ENCODE measurements at places on chromosomes 3 and 15.

GRCh38 chr3:30951826-30952225 lies 57.4 kb upstream of the GADL1 start:
- no peak for DNase-seq

- no peak for DNase-seq
Observed at GRCh38 chr3:53490459-53490968, 3.9 kb upstream of the CACNA1D start.

DNA sequence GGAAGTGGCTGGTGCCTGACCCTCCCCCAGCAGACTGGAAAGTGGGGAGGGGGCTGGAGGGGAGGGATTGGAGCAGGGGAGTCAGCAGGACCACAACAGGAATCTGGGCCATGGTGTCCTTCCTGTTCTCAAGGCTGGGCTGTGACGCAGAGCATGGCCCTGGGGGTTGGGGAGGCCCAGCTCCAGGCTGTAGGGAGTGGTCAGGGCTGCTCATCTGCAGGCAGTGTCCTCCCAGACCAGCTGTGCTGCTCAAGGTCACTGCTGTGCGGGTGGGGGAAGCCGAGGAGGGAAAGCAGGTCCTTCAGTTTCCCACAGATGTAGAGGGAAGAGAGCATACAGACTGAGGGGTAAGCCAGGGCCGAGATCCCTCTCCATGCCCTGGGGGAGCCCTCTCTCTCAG lies 40.7 kb downstream of the CYP11A1 start:
- DNase-seq = no peak

- DNase-seq = no peak
Observed at GRCh38 chr3:55519019-55519418, 31.9 kb upstream of the WNT5A start.

GRCh38 chr15:58252586-58253323 lies 114.6 kb downstream of the AQP9 start:
- no peak for DNase-seq

- DNase-seq = no peak
Observed at GRCh38 chr3:195170496-195170895, 100.5 kb downstream of the XXYLT1 start.

DNA sequence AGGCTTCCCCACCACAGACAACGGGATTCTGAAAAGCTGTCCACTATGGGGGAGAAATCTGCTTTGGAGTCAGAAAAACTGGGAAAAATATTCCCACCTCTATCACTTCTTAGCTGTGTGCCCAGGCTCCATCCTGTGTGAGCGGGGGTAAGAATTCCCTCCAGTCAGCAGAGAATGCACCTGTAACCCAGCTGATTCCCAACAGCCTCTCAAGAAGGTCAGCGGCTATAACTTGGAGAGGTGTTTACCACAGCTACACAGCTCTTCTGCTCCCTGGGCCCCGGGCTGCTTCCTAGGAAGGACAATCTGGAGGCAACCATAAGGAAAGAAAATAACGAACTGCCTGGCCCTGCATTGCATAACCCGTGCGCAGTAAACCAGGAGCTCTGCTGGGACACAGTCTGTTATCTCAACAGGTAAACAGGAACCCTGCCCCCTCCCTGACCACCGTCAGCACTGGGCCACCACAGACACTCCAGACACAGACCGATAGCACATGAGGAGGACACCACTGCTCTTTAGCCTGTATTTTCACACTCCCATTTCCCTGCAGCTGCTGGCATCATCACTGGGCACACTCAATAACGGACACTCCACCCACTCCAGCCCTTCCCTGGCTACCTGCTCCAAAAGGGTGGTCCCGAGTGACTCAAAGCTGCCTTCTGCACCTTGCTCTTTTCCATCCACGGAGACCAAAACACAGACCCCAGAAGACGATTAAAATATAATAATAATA lies 2.1 kb downstream of the RAB43 start:
- DNase-seq = no peak

DNA sequence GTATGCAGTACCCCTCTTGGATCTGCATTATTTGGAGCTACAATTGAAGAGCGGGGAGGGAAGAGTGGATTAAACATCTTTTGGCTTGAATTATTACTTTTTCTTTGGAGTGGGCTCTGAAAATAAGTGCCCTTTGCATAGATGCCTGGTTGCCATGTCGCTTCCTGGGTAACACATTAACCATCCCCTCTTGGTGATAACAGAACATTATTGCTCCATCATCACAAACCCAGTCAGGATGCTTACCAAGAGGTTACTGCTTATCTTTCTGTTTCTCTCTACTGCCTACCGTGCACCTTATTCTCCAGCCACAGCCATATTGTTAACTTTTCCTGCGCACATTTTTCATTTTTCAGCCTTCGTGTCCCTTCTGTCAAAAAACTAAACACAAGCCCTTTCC lies 42.7 kb upstream of the CLRN1 start:
- DNase-seq = no peak

GRCh38 chr3:101072300-101072699 lies 79.1 kb upstream of the ABI3BP start:
- DNase-seq = no peak

GRCh38 chr15:70362886-70363285 lies 265.2 kb upstream of the TLE3 start:
- peak; percentile 7 for DNase-seq

DNA sequence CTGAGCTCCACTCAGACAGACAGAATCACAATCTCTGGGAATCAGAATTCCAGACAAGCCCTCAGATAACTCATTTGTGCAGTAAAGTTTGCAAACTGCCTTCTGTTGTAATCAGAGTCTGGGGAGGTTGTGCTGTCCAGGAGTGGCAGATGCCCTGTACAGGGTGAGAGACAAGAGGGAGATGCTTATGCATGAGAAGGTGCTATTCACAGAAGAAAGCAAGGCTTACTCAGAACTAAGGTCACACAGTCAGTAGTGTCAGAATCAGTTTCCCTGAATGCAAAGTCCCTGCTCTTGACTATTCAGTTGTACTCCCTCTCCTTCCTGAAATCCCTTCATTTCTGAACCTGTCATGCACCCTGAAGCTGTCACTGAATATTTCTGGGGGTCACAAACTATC lies 43.7 kb downstream of the SRPRB start:
- no peak for DNase-seq

DNA sequence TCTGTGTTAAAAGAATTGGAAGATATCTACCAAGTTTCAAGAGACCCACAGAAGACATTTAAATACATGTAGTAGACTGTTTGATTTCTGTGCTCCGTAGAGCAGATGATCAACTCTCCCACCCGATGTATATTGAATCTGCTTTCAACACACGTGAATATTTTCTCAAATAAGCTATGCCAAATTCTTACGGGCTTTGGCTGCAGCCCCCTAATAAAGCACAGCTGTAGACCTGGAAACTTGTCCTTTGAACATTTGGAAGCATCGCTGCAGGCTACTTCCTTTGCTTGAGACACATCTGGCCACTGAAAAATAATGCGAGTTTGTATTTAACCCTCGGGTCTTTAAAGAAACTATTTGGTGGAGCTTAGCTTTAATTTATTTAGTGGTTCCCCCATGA lies 98.3 kb upstream of the SELENOK start:
- DNase-seq = no peak

GRCh38 chr3:48142316-48142870 lies 45.8 kb downstream of the CDC25A start:
- no peak for DNase-seq

GRCh38 chr3:104632521-104632920 lies 734.2 kb upstream of the ALCAM start:
- DNase-seq = no peak

- no peak for DNase-seq
Observed at GRCh38 chr3:38651153-38651789, 1.8 kb upstream of the SCN5A start.

GRCh38 chr3:5010706-5011554 lies 31.7 kb downstream of the BHLHE40 start:
- no peak for DNase-seq

- DNase-seq = no peak
Observed at GRCh38 chr15:39919411-39919747, 687 bp downstream of the GPR176 start.

GRCh38 chr3:54530944-54531343 lies 396.9 kb downstream of the LRTM1 start:
- DNase-seq = no peak

DNA sequence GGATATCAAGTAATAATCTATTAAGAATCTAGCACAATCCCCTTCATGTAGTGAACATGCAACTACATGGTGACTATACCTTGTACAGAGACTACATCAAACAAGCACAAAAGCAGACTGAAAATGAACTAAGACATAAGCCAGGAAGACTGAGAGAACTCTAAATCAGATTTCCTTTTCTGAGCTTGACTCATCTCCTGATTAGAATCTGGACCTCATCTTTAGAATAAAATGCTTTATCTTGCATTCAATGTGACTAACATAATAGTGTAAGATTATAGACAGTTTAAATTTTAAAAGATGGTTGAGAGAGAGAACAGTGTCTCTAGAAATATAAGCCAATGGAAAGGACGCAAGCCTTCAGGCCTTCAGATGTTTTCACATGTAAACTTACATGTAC lies 17.5 kb upstream of the PKM start:
- DNase-seq = no peak

DNA sequence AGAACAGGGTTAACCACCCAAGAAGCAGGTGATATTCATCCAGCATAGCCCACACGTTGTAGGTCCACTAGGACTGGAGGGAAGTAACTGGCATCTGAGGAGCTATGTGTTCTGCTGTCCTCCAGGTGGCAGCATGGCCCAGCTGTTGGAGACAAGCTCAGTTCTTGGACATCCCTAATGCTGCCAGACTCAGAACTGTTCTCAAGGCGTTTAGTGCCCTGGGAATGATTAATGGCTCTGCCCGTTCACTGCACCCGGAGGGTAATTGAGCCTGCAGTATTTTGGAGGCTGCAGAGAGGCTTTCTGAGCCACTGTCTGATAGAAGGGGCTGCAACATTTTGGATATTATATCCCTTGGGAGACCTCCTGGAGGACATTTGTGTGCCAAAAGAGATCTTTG lies 521.3 kb upstream of the SEMA6D start:
- peak; percentile 58 for DNase-seq

- no peak for DNase-seq
Observed at GRCh38 chr15:94125156-94125555, 106.2 kb upstream of the MCTP2 start.

DNA sequence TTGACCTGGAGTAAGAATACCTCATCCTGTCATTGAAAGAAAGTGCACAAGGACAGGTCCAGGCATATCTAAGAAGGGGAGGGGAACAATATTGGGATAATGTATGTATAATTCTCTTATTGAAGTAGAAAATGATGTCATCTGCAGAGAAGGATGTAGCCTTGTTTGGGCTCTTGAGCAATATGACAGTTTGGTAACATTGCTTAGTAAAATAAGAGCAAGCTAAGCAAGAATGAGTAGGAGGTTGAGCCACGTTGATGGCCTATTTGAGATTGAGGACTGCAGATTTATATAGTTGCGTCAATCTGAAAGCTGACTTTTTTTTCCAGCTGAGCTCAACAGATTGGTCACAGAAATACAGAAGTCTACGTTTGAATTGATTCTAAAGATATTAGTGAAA lies 145.2 kb downstream of the FILIP1L start:
- no peak for DNase-seq

DNA sequence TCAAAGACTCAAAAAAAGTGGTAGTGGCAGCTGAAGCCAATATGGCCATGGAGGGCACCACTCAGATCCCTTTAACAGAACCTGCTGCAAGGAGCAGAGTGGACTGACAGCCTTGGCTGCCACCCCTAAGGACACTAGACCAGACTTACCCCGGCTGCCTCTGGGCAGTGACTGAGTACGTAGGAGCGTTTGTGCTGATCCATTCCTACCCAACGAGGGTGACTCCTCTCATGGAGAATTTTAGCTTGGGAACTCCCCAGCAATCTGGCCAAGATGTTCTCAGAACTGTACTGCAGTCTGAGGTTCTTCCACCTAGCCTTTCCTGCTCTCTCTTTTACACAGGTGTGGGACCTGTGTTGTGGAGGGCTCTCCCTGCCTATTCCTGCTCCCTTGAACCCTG lies 22.1 kb downstream of the CLEC3B start:
- DNase-seq = no peak

GRCh38 chr3:196288141-196288460 lies 575 bp upstream of the PCYT1A start:
- no peak for DNase-seq

DNA sequence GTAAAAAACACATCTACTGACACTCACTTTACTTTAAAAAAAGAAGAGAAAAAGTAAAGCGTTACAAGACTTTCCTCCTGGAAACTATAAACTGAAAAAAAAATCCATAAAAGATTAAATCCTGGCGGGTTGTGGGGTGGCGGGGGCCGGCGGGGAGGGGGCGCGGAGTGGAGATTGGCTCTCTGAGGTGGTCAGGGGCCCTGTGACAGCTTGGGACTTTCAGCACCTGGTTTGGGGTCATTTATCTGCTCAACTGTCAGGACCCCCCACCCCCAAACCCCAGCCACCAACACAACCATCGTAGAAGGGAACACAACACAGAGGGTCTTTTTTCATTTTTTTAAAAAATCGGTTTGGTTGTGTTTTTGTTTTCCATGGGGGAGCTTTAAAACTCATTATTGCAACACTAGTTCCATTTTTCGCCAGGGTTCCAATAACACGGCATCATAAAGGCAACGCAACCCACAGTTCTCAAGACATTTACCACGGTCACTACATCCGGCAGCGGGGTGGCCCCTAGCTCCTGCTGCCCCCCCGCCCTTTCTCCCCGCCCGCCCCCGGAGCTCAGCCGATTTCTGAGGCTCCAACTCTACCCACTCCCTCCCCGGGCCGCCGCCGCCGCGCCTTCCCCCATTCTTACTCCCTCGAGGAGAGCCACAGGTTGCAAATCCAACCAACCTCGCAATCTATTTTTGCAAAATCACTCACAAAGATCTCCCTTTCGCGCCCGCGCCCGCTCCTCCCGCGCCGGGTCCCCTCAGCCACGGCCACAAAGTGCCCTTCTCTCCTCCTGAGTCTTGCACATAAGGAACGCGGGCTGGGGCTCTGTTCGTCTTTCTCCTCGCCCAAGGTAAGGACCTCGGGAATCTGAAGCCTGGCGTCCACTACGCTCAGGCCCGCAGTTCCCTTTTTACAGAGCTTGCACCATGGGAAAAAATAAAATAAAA lies 1.8 kb downstream of the BCL6 start:
- peak; percentile 43 for DNase-seq

- DNase-seq = no peak
Observed at GRCh38 chr3:132448216-132448961, 31.1 kb downstream of the DNAJC13 start.

DNA sequence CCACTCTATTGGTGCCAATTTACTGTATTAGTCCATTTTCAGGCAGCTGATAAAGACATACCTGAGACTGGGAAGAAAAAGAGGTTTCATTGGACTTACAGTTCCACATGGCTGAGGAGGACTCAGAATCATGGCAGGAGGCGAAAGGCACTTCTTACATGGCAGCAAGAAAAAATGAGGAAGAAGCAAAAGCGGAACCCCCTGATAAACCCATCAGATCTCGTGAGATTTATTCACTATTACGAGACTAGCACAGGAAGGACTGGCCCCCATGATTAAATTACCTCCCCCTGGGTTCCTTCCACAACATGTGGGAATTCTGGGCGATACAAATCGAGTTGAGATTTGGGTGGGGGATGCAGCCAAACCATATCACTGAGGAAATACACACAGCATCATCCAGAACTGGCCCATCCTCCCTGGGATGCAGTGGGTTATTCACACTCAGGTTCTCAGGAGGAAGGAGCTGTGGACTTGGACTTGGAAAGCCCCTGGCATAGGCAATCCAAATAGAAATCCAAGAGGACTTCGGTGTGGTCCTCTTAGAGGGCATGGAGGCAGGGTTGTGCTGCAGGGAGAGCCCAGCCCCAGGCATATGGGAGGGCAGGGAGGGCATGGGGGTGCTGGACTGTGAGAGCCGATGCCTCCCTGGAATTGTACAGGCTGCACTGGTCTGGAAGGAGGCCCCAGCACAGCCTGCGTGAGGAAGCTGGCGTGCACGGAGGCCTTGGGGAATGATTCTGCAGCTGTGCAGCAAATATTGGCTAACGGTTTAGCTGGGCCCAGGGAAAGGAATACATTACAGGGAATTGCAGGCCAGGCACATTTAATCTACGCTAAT lies 62.9 kb downstream of the EFCAB12 start:
- no peak for DNase-seq
